ENCODE measurements at places on chromosomes 12 and 14.

DNA sequence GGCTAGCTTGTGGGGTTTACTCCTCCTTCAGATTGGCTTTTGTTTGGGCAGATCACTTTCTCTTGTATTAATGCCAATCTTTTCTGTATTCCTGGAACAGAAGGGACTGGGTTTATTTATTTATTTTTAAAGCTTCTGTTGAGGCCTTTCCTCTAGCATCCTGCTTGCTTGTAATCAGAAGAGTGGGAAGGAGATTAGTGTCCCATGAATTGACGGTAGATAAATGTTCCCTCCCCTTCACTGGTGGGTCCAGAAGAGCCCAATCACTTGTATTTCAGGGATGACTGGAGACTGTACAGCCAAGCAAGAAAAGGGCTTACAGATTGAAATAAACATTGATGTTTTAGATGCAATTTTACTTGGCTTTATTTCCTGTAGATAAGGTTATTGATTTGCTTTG, 71.0 kb downstream of the LIN52 start:
- DNase-seq, result no peak

DNA sequence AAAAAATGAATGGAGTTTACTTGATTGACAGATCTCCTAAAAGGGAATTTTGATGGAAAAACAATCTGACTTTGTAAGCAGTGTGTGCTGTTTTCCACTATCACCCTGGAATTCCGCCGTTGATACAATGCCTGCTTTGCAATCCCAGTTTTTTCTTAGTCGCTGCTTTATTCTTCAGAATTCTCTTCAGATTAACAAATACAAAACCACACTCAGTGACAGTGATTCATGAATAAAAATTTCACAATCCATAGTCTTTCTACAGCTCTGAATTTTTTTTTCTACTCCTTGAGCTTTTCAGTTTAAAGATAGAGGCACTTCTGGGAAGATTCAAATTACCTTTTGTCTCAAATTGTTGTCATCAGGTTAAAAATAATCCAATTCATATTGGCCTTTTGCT, 44.6 kb upstream of the KITLG start:
- no peak for DNase-seq

DNA sequence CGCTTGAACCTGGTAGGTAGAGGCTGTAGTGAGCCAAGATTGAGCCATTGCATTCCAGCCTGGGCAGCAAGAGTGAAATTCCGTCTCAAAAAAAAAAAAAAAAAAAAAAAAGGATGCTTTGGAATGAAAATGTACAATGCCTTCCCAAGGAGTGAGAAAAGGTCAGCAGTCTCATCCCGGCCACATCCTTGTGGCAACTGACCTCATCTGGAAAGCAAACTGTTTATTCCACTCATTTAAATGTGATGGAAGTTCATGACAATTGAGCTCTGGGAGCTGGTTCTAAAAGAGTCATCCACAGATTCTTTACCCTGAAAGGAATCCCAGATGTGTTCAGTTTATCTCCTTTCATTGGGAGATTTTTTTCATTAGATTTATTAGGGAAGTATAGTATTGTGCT, 19.4 kb upstream of the LIMA1 start:
- no peak for DNase-seq

GRCh38 chr12:27190761-27191160, 53.3 kb upstream of the STK38L start:
- DNase-seq, result no peak

- no peak for DNase-seq
These were observed 141.1 kb upstream of the NAV3 start for GRCh38 chr12:77689510-77690086.

DNA sequence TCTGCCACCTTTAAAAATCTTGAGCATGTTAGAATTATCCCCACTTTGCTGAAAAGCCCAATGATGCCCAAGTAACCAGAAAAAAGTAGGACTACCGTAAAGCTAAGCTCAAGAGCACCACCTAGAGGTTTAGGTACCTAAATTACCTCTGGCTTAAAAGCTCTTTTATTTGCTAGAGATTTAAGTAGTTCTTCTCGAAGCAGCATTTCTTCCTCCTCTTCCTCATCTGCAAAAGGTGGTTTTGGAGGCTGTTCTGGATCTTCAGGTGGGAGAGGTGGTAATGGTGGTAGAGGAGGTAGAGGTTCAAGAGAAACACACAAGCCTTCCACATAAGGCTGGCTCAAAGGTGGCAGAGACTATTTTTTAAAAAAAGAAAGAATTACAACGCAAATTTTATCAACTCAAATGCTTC, 26.9 kb downstream of the ZFC3H1 start:
- peak; percentile 74 for DNase-seq

GRCh38 chr12:91065396-91065795, 7.6 kb upstream of the KERA start:
- no peak for DNase-seq

DNA sequence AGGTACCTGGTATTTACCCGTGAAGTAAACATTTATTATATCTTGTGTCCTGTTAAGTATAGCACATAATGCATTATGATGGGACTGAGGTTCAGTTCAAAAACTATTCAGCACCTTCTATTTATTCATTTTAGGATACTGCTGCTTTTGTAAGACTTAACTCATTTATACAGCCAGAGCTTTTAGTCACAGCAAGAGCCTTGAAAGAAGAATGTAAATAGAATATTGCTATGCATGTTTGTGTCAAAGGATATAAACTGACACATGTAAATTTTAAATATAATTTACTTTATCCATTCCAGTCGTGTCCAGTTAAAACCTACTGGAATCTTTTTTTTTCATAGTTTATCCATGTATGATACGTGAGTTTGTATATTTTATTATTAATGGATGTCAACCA, 168.8 kb downstream of the FUT8 start:
- DNase-seq, result no peak

GRCh38 chr14:65414961-65415589, 2.5 kb downstream of the FUT8 start:
- DNase-seq, result peak; percentile 54

DNA sequence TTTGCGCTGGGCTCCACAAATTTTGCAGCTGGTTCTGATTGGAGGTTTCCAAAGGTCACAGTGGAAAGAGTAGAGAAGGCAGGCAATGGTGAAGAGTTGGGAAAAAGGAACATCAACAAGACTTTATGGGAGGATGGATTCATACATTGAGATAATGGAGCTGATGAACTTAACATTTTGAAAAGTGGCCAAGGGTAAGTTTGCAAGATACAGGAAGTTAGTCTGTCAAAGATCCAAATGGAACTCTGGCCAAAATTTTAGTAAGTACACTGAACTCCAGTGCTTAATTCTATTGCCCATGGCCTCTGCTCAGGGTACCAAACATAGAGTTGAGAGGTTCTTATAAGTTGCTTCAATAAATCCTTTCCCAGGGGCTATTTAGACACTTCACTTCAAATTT, 15.6 kb downstream of the CCER1 start:
- DNase-seq, result no peak

DNA sequence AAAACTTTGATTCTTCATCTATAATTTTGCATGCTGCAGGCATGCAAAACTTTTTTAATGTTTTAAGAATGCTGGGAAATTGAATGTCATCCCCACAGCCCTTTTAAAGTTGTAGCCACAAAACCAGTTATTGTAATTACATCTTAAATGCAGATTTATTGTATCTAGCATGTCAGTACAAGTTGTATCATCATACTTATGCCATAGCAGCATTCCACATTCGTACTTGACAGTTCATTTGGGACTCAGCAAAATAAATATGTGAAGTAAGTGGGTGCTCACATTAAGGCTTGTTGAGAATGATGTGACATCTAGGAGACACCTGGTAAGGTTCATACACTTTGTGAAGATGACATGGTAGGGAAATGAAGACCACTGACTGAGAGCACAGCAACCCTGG, 44.0 kb upstream of the GZMB start:
- no peak for DNase-seq

GRCh38 chr12:121748218-121748570, 35.6 kb downstream of the TMEM120B start:
- no peak for DNase-seq

DNA sequence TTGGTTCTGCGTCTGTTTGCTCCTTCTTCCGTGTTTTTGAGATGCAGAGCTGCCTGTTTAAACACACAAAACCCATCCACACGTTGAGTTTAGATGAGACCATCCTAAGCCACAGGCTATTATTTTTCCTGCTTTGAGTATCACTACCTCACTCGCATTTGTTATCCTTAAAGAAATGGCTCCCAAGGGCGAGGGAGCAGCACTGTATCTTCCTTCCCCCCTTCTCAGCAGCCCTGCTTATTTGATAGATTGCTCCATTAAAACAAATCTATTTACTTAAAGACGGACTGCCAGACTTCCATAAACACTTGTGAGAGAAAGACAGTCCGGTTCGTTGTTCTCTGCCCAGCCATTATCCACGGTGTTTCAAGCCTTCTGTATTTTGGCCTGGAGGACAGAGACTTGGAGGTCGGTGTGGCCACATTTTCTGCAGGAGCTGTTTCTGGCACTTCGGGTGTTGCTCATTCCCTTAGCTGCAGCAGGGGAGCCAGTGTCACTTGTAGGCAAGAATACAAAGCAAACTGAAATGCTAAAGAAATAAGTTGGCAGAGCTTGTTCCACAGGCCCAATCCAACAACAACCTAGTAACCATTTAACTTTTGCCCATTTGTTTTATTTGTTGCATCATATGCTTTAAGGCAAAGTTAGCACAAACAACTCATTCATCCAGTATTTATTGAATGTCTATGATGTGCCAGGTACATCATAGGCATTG, 275.4 kb downstream of the TTC6 start:
- peak; percentile 7 for DNase-seq

DNA sequence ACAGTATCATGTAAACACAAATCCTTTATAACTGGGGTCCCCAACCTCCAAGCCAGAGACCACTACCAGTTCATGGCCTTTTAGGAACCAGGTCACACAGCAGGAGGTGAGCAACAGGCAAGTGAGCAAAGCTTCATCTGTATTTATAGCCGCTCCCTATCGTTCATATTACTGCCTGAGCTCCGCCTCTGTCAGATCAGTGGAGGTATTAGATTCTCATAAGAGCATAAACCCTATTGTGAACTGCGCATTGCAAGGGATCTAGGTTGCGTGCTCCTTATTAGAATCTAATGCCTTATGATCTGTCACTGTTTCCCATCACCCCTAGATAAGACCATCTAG, 49.9 kb downstream of the LRP6 start:
- DNase-seq, result no peak

DNA sequence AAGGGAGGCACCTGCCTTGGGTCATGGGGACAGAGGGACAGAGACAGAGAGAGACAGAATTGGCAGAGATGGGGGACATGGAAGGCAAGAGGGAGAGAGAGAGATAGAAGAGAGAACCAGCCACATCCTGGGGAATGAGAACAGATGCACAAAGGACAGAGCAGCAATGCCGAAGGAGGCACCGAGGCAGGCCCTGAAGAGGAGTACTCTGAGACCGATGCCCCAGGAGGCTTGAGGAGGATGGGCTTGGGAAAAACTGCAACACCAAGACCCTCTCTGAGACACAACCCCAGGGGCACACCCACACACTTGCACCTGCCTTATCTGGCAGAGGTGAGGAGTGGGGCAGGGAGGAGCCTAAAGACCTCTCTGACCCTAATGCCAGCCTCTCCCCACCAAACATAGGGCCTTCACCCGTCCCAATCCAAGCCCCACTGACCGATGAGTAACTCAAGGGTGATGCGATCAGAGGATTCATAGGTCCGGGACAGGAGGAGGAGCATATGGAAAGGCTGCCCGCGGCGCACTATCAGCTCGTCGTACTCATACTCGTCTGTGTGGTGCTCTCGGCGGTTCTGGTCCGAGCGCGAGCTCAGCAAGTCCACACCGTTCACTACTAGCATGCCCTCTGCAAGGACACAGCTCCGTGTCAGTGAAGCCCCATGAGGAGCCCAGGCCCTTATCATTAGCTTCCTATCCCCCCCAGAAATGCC, 1.6 kb downstream of the TGM1 start:
- no peak for DNase-seq

DNA sequence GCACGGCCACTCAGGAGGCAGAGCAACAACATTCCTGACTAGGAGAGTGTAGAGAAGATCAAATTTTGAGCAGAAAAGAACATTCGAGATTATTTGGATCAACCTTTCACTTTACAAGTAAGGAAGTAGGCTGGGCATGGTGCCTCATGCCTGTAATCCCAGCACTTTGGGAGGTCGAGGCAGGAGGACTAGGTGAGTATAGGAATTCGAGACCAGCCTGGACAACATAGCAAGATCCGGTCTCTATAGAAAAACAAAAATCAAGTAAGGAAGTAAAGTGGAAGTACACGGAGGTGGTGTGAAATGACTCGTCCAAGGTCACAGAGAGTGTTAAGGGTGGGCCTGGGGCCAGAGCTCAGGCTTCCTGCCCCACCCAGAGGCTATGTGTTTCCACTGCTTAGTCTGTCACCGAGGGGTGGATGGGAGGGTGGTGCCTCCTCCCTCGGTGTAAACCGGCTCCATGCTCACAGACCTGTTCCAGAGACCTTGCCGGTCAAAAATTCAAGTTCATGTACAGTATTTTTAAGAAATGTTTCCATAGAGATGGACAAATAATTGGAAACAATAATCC, 51.9 kb downstream of the MAP1LC3B2 start:
- DNase-seq, result no peak

DNA sequence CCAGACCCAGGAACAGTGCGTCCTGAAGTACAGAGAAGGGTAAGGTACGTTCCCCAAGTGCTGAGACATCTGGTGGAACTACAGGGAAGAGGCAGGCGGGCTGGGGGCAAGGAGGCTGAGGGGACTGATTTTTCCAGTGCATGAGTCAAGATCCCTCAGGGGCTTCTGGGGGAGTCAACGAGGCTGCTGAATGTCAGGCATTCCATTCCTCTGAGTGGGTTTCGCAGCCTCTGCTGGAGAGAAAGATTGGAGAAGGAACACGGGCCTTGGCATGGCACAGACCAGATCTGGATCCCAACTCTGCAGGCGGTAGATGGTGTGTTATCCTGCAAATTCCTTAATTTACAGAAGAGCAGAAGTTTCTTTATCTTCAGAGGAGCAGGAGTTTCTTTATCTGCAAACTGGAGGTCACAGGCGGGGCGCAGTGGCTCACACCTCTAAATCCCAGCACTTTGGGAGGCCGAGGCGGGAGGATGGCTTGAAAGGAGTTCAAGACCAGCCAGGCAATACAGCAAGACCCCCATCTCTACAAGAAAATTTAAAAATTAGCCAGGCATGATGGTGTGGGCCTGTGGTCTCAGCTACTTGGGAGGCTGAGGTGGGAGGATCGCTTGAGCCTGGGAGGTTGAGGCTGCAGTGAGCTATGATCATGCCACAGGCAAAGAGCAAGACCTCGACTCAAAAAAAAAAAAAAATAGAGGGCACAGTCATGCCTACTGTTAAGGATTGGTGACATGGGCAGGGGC, 132.6 kb upstream of the MAP1LC3B2 start:
- no peak for DNase-seq

Data from Ammon's horn (tissue), 1 donor.